ENCODE measurements at places on chromosomes 6 and 20. TPM values are rescaled to one million over a fixed set of nuclear protein-coding genes. Genes with fewer than 3 reads are reported as not detected.

MLIP gene
- not detected for polyA plus RNA-seq

SOBP gene
- polyA plus RNA-seq = 0.76 TPM

SLCO4A1 gene
- polyA plus RNA-seq = 0.09 TPM

KHDC1 gene
- 5.9 TPM for polyA plus RNA-seq

DNAH8 gene
- not detected for polyA plus RNA-seq

FBXO30 gene
- polyA plus RNA-seq = 11.8 TPM

PLN gene
- polyA plus RNA-seq = 0.14 TPM

NCOA5 gene
- 27.0 TPM for polyA plus RNA-seq

FAM209B gene
- polyA plus RNA-seq = not detected

ADGRG6 gene
- polyA plus RNA-seq = 11.7 TPM

NHLRC1 gene
- polyA plus RNA-seq = 1.4 TPM

KIF6 gene
- polyA plus RNA-seq = 0.02 TPM

MMP24 gene
- 0.45 TPM for polyA plus RNA-seq

C2 gene
- 1.9 TPM for polyA plus RNA-seq

PLG gene
- not detected for polyA plus RNA-seq

DNA sequence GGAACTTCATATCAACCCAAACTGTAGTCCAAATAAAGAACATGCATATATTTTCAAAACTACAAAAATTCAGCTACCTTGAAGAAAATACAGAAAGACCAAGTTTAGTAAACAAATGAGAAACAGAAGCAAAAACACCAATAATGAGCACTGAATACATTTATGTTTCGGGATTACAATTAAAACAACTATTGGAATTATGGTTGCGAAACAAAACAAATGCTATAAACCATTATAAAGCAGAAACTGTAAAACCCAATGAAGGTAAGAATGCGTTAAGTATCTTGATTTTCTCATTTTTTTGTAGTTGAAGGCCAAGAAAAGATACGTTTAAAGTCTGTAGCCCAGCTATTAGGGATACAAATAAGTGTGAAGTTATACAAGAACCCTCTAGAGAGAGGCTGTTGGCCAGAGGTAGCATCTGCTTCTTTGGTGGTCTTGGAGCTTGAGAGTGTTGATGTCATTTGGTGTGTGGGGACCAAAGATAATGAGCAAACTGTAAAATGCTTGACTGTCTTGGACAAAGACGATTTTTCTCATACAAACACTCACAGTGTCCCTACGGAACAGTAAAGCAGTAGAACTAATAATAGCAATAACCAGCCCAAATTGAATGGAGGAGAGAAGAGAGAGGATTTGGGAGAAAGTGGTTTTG lies 111.5 kb downstream of the PRND start:
- no peak for DNase-seq

DNA sequence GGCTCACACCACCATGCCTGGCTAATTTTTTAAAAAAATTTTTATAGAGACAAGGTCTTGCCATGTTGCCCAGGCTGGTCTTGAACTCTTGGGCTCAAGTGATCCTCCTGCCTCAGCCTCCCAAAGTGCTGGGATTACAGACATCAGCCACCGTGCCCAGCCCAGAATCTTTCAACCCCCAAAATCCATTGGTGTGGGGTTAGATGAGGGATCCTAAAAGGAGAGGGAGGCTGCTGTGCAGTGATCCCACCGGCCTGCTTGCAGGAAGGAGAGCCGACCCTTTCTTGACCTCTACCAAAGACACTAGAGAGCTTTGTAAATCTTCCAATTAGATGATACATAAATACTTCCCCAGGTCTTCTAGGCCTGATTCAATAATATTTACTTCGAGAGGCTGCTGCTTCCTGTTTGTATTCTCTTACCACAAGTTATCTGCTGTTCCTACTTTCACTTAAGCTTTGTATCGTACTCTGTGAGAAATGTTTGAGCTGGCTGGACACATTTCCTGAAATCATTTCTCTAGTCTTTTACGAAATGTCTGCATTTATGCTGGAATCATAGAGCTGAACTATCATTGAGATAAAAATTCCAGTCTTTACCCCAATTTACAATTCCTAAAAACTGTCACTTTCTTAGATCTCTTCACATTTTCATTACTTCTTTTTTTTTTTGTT lies 49.3 kb upstream of the IER3 start:
- DNase-seq = peak; percentile 59

GRCh38 chr6:82204020-82204419 lies 43.5 kb downstream of the IBTK start:
- DNase-seq = no peak

DNA sequence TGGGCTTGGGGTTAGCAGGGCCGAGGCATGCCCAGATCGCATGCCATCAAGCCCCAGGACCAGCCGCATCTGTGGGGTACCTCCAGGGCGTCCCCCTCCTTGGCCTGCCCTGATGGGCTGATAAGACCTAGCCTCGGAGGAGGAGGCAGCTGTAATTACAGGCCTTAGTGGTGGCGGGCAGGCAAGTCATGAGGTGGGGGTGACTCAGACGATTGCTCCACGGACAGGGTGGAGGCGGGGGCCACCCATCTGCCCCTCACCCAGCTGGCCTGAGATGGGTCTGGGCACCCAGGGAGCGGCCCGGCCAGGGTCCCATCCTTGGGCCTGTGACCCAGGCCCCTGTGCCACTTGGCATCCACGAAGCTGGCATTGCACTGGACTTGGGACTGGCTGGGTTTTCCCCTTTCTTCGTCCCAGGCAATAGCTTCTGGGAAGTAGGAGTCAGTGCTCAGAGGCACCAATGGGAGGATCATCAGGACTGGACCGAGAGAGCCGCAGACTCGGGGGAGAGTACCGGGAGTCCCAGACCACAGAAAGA lies 57.5 kb downstream of the CEBPB start:
- DNase-seq = no peak

GRCh38 chr6:1381481-1382330 lies 7.7 kb upstream of the FOXF2 start:
- no peak for DNase-seq

GRCh38 chr6:105872249-105872648 lies 213.9 kb upstream of the PRDM1 start:
- DNase-seq = no peak

DNA sequence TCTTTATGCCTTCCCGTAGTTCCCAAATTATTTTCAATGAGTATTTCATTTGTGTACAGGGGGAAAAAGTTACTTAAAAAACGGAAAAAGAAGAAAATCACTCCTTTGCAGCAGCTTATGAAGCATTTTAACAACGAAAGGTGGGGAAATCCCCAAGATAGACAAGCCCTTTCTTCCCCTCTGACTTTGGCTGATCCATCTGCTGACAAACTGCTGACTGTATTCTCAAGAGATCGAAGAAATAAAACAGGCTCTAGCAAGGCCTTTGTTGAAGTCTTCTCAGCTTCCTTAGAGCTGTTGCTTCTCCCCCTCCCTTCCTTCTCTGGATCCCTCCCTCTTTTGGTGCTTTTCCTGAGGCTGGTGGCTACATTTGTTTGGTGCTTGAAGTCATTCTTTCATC lies 325.2 kb downstream of the NRN1 start:
- DNase-seq = no peak

GRCh38 chr6:85191656-85192055 lies 258.2 kb upstream of the NT5E start:
- no peak for DNase-seq

- DNase-seq = no peak
Measured at GRCh38 chr6:7819431-7820015, 91.1 kb downstream of the TXNDC5 start.

GRCh38 chr6:138576313-138576712 lies 77.0 kb upstream of the NHSL1 start:
- no peak for DNase-seq

GRCh38 chr6:148758492-148758891 lies 11.7 kb downstream of the UST start:
- DNase-seq = no peak

- no peak for DNase-seq
Measured at GRCh38 chr6:63731930-63732329, 96.3 kb downstream of the PHF3 start.

GRCh38 chr6:74942130-74942529 lies 263.7 kb downstream of the COL12A1 start:
- DNase-seq = no peak

GRCh38 chr6:36333171-36333895 lies 3.4 kb downstream of the BNIP5 start:
- no peak for DNase-seq

GRCh38 chr6:33202799-33203198 lies 1.7 kb upstream of the HSD17B8 start:
- no peak for DNase-seq

DNA sequence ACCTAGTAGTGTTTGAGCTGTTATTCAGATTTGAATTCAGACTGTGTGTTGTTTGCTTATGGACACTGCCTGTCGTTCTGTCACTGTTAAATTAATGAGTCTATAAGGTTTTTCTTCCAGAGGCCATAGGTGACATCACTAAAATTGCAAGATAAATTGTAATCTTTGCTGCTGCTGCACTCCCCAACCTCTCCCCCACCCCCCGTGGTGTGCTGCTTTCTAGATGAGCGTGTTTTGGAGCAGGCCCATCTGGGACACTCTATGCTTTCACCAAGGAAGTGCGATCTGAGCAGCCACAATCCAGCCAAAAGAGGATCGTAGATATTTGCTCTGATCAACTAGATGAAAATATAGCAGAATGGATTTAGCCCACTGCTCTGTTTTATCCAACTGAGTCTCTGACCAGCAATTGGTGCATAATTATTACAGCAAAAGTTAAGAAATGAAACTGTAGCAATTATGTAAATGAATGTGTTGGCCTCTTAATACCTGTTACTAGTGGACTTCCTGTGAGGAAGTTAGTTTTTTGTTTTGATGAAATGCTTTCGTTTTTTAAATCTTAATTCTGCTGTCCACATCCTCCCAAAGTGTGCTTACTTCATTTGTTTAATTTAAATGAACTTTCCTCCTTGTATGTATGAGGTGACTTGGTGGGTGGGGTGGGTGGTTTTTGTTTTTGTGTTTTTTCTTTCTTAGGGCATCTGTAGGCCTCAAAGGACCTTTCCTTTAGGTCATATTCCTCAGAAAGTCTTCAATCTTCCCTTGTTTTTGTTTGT lies 58.1 kb downstream of the RPRD1B start:
- no peak for DNase-seq
